WERI-Rb-1 (cell line): ENCODE measurements at places on chromosomes 6 and 20.

GRCh38 chr6:127967708-127968107 lies 66.8 kb upstream of the THEMIS start:
- no peak for DNase-seq

GRCh38 chr6:92715991-92716390 lies 703.4 kb downstream of the EPHA7 start:
- DNase-seq, result no peak

GRCh38 chr6:65113581-65113980 lies 593.4 kb downstream of the EYS start:
- no peak for DNase-seq

- DNase-seq, result no peak
Measured at GRCh38 chr6:125267806-125268523, 33.8 kb downstream of the HDDC2 start.

DNA sequence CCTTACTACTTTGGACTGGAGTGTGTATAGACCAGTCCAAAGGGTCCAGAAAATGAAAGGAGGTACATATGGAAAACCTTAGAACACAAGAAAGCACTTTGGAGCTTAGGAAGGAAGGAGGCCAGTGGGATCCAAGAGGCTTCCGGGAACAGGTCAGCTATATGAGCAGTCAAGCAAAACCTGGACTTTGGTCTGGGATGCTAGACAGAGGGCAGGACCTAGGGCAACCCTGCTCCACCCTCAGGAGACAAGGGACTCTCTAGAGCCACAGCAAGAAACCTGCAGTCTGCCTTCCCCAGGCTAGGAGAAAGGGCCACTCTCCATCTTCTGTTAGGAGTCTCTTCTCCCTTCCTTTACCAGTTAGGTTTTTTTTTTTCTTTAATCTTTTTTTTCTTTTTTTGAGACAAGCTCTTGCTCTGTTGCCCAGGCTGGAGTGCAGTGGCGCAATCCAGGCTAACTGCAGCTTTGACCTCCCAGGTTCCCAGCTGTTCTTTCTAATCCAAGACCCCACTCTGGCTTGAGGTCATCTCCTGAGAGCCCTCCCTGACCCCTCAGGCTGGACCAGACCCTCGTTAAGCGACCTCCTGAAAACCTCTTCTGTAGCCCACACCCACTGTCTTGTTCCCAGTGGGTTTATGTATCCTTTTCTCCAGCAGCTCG lies 4.6 kb downstream of the KCNK5 start:
- no peak for DNase-seq

- DNase-seq, result no peak
Measured at GRCh38 chr6:37550191-37550831, 50.6 kb upstream of the CCDC167 start.

DNA sequence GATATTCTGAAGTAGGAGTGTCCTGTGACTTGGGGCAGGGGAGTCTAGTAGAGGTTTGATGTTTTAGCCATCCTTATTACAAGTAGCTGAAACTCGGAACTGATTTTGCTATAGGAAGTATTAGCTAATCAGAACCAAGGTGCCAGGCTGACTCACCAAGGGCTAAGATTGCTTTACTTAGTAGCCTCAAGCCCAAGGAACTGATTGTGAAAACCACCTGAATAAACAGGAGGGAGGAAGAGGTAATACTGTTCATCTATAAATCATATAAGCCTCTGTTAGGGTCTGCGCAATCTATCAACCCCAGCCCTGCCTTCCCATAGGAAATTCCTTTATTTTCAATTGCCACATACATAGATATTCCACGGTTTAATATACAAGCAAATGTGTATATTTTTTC lies 54.4 kb downstream of the GNAS start:
- DNase-seq, result no peak

GRCh38 chr6:71887006-71887743 lies 825 bp downstream of the RIMS1 start:
- no peak for DNase-seq

DNA sequence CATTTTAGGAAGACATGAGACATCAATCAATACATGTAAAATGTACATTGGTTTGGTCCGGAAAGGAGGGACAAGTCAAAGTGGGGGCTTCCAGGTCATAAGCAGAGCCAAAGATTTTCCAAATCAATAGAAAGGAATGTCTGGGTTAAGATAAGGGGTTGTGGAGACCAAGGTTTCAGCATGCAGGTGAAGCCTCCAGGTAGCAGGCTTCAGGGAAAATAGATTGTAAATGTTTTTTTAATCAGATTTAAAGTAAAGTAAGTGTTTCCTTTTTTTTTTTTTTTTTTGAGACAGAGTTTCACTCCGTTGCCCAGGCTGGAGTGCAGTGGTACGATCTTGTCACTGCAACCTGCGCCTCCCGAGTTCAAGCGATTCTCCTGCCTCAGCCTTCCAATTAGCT lies 16.8 kb upstream of the SERPINB9 start:
- DNase-seq, result peak; percentile 2

DNA sequence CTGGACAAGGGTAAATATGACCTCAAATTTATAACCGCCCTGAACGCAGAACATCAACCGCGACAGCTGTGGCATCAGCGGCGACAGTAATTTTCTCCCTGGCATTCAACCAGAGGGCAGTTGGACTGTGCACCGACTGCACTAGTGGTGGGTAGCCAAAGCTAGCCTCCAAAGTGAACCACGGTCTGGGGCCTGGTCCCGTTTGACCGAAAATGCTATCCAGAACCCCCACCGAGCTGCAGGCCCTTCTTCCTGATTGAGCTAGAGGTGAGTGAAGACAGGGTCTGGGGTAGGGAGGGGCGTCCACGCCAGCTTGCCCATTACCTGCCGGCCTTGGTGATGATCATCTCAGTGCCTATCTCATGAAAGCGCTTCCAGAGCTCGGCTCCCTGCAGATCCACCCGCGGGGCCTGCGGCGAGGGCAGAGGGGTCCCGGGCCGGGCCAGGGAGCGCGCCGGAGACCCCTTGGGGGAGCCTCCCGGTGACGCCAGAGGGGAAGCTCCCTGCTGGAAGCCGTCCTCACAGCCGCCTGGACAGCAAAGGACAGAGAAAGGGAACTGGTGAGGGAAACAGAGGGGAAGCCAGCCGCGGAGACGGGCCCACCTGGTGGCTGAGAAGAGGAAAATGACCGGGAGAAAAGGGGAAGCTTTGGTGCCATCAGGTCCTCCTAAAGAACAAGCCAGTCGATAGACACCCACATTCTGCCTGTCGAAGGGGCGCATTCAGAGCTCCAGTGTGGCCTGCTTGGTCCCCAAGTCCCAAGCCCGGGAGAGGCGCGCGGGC lies 2.0 kb downstream of the TBX18 start:
- peak; percentile 66 for DNase-seq

GRCh38 chr6:167590193-167590592 lies 236.5 kb upstream of the AFDN start:
- DNase-seq, result no peak

GRCh38 chr6:6772751-6773150 lies 184.2 kb downstream of the LY86 start:
- DNase-seq, result peak; percentile 68

DNA sequence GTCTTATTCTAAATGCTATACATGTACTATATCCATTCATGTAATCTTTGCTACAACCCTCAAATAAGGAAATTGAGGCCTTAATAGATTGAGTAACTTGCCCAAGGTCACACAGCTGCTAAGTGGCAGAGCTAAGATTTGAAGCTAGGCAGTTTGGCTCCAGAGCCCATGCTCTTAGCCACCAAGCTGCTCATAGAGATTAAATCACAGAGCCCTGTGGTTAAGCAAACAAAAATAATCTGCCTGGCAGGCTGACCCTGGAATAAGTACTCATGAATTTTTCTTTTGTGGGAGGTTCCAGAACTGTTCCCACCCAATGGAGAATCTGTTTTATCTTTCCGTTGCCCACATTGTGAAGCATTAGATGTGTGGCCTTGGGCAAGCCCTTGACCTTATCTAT lies 7.4 kb downstream of the AAR2 start:
- peak; percentile 43 for DNase-seq

- no peak for DNase-seq
Measured at GRCh38 chr6:139973669-139974344, 599.4 kb upstream of the CITED2 start.

GRCh38 chr6:61751986-61752385 lies 534.0 kb downstream of the KHDRBS2 start:
- DNase-seq, result no peak

- DNase-seq, result no peak
Measured at GRCh38 chr6:89508755-89509563, 76.0 kb downstream of the ANKRD6 start.

DNA sequence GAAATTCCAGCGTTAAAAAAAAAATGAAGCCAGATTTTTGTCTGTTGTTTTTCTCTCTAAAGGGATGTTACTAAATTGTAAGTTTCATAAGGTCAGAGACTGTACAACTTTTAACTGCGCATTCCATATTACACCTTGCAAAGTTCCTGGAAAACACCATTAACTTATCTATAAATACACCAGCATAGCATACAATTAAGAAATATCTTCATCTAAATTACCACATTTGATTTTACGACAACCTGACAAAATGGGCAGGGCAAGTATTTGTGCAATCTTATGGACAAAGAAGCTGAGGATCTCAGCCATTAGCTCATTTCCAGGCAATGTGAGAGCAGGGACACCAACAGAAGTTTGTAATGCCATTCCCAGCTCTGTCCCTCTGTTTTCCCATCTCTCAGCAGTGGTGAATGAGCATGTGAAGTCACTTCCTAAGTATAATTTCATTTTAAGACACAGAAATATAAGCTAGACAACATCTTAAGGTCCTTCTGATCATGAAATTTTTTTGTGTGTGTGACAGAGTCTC lies 12.9 kb upstream of the GCM1 start:
- no peak for DNase-seq

- no peak for DNase-seq
Measured at GRCh38 chr20:55714736-55715135, 290.6 kb downstream of the CBLN4 start.

DNA sequence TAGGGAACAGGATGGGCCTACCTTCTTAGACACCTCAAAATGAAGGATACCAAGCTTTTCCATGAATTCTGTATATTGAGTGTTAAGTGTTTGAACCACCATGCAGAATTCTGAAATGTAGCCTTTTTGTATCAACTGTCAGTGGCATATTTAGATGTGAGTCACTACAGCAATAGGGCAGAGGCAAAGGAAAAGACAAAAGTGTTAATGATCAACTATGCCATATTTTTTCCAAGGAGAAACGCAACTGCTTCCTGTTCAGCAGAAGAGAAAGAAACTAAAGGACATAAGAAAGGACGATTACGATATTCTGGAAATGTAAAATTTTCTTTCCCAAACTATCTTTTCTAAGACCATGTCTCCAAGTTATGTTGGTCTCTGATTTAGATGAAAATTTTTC lies 104.6 kb upstream of the RSPO3 start:
- DNase-seq, result no peak

GRCh38 chr6:37818536-37819176 lies 871 bp upstream of the ZFAND3 start:
- peak; percentile 99 for DNase-seq

- no peak for DNase-seq
Measured at GRCh38 chr20:52682237-52682636, 289.9 kb upstream of the TSHZ2 start.

- DNase-seq, result no peak
Measured at GRCh38 chr6:17863901-17864754, 123.3 kb downstream of the KIF13A start.

- DNase-seq, result peak; percentile 47
Measured at GRCh38 chr20:38805502-38805957, at the start of gene PPP1R16B. PPP1R16B (plus strand) TSS chr20:38805697; CDS start chr20:38835926, 30,229 bp downstream.

DNA sequence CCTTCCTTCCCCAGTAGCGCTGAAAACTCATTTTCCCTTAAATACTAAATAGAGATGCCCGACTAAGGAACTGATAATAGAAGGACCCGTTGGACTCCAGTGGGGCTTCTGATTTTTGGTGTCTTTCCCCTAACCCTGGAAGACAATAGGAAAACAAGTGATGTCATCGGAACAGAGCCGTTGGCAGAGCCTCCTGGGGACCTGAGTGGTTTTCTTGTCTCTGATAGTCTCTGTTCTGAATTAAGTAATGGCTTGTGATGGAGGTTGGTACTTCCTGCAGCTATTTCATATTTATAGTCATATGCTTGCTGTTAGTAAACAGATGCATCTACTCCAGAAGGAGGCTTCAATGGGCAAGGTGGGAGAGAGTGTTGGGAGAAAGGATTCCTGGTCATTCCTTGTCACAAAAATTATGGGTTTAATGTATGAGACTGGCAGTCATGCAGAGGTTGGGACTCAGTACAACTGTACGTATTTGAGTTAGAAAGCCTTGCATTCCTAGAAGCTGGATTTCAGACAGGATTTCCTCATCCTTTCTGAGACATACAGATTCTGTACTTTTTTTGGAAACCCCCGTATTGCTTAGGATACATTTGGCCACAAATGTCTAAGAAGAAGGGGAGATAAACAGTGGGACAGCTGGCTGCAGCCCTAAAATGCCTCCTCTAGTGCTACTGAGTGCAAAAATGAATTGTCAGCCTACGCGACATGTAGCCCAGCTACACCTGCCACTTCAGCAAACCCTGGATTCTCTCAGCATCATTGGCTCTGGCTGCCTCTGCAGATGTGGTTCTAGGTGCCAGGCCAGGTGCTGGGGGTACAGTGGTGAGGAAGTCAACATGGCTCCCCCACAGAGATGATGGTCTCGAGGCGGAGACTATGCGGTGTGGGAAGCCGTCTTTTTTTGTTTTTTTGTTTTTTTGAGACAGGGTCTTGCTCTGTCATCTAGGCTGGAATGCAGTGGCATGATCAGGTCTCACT lies 38.1 kb downstream of the CDS2 start:
- DNase-seq, result no peak

DNA sequence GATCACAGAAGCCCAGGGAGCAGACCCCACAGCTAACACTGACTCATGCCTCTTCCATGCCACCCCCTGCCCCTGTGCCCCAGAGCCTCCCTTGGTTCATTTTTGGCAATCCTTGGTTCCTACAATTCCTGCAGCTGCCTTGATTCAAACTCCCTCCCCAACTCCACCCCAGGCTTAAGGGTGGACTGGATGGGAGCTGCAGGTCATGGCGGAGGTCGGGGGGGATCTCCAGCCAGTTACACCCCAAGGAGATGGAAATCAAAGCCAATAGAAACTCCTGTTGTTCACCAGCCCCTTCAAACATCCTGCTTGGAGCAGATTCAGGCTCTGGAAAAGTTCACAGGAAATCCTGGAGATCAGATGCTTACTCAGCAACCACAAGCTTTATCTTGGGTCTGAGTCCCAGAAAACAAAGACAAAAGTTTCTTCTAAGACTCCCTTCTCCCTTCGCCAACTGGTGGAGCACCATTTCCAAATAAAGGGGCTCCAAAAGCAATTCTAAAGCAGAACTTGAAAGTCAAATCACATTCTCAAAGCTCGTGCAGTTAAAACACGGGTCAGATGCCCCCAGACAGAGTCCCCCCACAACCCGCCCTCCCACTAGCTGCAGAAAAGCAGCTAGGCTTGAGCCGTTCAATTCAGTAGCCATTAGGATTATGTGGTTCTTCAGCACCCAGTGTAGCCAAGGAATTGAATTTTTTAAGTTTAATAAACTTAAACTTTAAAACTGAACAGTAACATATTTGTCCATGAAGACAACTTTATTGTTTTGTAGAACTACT lies 149.5 kb downstream of the ANKRD60 start:
- DNase-seq, result no peak
